Spinal cord (tissue), 10 donors: ENCODE measurements at places on chromosomes 7 and 10. TPM values are rescaled to one million over a fixed set of nuclear protein-coding genes. Genes with fewer than 3 reads are reported as not detected.

TMEM184A gene
- 2.3 TPM for polyA plus RNA-seq

GRCh38 chr7:39683216-39683845 is 60.0 kb downstream of the RALA start:
- H3K27me3 ChIP-seq: no peaks in the 10 kb centered on the region
- DNase-seq: no peak
- peaks cover 4% of the 10 kb centered on the region for H3K4me1 ChIP-seq
- no peak overlapping the region for H3K4me3 ChIP-seq
- H3K27ac ChIP-seq: peak overlapping the region; percentile 43
- H3K36me3 ChIP-seq: no peaks in the 10 kb centered on the region

DNA sequence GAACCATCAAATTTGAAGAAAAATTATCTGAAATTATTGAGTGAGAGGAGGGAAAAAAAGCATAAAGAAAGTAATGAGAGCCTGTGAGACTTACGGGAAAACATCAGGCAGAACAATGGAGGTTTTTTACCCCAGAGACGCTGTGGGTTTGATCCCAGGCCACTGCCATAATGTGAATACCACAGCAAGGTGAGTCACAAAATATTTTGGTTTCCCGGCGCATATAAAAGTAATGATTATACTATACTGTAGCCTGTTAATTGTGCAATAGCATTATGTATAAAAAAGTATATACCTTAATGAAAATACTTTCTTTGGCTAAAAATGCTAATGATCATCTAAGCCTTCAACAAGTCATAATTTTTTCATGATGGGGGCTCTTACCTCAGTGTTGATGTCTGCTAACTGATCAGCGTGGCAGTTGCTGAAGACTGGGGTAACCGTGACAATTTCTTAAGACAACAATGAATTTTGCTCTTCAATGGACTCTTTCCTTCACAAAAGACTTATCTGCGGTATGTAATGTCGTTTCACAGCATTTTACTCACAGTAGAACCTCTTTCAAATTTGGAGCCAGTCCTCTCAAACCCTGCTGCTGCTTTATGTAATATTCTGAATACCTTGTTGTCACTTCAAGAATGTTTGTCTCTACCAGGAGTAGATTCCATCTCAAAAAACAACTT is 97.0 kb upstream of the FAM20C start:
- H3K4me1 ChIP-seq: peaks cover 24% of the 10 kb centered on the region
- no peak overlapping the region for H3K4me3 ChIP-seq
- H3K27ac ChIP-seq: no peak overlapping the region
- H3K27me3 ChIP-seq: no peaks in the 10 kb centered on the region
- H3K36me3 ChIP-seq: no peaks in the 10 kb centered on the region

GRCh38 chr7:101133621-101134398 is 6.9 kb downstream of the SERPINE1 start:
- no peak overlapping the region for H3K4me3 ChIP-seq
- no peak for DNase-seq
- peaks cover 13% of the 10 kb centered on the region for H3K4me1 ChIP-seq
- no peak overlapping the region for H3K27ac ChIP-seq
- H3K36me3 ChIP-seq: no peaks in the 10 kb centered on the region
- H3K27me3 ChIP-seq: peaks cover 2% of the 10 kb centered on the region

- H3K27me3 ChIP-seq: no peaks in the 10 kb centered on the region
- peaks cover 42% of the 10 kb centered on the region for H3K4me1 ChIP-seq
- peaks cover 52% of the 10 kb centered on the region for H3K36me3 ChIP-seq
- H3K4me3 ChIP-seq: no peak overlapping the region
Observed at GRCh38 chr7:6172224-6172909, 100.1 kb downstream of the CYTH3 start.

DNA sequence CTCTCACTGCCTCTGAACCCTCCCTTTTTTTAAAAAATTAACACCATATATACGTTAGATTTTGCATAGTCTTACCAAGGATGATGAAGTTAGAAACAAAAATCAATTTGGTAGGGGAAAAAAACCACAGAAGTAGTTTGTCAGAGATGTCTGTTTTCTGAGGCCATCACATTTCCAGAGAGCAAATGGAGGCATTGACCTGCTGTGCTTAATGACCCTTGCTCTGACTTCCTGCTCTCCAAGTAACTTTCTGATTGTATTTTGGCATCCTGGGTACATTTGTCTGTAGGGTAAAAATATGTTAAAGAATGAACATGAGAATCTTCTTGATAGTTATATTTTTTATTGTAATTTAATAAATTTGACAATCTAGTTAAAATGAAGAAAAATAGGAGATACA is 140.2 kb downstream of the LCOR start:
- no peaks in the 10 kb centered on the region for H3K4me1 ChIP-seq
- H3K36me3 ChIP-seq: no peaks in the 10 kb centered on the region
- H3K27ac ChIP-seq: no peak overlapping the region
- H3K4me3 ChIP-seq: no peak overlapping the region
